ENCODE measurements at places on chromosomes 12 and 14.

DNA sequence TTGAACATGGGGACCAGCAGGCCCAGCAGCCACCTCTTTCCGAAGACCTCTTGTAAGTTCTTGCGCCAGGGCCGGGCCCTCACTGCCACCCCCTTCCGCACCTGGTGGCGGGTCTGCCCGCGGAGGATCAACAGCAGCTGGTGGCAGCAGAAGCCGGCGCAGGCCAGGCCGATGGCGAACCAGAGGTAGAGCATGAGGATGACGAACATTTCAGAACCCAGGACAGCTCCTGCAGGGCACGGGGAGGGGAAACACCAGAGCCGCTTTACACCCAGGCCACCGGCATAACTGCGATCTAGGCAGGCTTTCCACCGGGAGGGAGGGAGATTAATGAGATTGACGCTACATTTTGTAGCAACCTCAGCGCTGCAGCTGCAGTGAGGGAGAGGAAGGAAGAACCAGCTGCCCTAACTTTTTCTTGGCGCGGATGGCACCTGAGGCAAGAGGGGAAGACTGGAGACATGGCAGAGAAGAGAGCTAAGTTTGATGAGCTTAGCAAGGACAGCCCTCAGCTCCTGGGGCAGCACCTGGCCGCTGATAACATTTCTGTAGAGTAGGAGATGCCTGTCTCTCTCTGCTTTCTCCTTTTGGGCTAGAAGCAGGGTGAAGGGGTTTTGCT is 7.8 kb downstream of the ZDHHC22 start:
- no peak for DNase-seq

DNA sequence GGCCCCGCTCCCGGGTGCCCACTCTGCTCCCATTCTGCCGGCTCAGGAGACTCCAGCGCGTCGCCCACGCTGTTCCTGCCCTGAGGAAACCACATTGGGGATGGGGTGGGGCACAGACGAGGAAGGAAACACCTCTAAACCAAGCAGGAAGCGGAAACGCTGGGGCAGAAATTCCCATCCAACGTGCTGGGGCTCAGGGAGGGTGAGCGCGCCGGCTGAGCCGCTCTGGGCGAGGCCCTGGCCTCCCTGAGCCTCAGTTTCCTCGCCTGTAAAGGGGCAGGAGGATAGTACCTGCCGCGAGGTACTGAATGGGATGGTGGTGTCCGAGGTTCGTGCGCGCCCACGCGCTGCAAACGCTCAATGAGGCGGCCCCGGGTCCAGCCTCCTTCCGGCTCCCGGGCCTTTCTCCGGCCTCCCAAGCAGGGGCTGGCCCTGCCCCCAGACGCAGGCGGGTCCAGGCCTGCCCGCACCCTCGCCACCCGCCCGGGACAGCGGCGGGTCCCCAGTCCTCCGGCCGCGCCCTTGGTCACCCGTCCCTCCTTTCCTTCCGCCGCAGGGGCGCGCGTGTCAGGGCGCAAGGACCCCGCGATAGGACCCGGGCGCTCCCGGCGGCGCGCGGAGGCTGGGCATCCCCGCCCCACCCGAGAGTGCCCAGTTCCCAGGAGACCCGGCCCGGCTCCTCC is 673 bp downstream of the BEGAIN start:
- no peak for DNase-seq

- no peak for DNase-seq
Measured at GRCh38 chr14:65738339-65738738, 325.8 kb downstream of the FUT8 start.

DNA sequence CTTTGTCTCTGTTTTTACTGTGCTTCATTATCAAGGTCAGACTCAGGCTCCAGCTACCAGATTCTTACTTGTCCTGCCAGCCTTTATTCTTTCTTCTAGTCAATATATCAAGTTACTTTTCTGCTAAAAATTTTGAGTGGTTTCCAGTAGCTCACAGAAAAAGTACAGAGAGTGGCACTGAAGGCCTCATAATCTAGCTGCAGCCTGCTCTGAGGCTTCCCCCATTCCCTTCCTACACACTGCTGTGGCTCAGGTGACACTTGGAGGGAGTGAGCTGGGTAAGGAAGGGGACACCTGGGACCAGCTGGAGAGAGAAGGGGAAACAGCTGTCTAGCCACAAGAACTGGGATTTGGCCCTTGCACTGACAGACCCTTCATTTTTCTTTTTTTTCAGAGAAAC is 25.4 kb downstream of the TTC6 start:
- DNase-seq: no peak

DNA sequence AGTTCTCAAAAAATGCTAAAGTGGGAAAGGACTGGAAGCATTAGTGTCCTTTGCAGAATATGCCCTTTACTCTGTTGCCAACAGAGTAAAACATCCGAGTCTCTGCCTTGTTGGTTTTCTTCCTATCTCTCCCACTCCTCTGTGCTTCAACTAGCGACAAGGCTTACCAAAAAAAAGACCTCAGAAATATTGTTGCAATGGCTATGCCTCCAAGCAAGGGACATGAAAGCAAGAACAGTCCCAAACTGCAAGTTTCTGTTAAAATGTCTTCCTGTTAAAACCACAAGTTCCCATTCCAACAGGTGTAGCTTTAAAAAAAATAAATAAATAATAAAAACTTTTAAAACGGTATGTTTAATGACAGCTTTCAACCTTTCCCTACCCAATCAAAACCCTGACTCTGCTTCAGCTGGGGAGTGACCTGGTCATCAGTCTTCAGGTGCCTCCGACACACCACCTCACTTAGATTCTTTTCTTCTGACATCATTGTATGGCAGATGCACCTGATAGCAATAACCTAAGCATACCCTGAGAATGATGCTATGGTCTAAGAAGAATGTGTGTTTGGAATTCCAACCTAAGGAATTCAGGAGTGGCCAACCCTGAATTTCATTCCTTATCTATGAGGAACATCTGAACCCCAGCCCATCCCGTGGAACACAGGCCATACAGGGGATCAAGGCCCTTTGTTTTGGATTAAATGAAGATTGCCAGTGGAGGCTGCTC is 81.0 kb downstream of the RPS29 start:
- no peak for DNase-seq

- DNase-seq: no peak
Measured at GRCh38 chr12:2751230-2751629, 43.5 kb upstream of the FKBP4 start.

DNA sequence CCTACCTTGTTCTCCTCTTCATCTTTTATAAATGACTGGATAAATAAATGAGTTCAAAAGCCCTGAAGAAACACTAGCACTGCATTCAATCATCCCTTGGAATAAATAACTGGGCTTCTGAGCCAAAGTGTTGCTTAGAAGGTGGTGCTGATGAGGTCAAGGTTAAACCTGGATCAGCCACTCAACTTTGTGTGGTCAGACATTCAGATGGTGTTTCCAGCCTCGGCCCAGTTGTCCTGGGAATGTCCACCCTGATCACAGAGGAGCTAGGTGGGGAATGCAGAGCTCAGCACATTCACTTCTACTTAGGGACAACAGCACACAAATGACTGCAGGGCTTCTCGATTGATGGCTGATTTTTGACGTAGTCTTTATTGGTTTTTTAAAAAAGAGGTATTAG is 88.7 kb downstream of the SLC8A3 start:
- no peak for DNase-seq

- no peak for DNase-seq
Measured at GRCh38 chr12:41531147-41531829, 343.2 kb downstream of the PDZRN4 start.

- DNase-seq: no peak
Measured at GRCh38 chr12:12613344-12613743, 1.7 kb downstream of the CREBL2 start.

DNA sequence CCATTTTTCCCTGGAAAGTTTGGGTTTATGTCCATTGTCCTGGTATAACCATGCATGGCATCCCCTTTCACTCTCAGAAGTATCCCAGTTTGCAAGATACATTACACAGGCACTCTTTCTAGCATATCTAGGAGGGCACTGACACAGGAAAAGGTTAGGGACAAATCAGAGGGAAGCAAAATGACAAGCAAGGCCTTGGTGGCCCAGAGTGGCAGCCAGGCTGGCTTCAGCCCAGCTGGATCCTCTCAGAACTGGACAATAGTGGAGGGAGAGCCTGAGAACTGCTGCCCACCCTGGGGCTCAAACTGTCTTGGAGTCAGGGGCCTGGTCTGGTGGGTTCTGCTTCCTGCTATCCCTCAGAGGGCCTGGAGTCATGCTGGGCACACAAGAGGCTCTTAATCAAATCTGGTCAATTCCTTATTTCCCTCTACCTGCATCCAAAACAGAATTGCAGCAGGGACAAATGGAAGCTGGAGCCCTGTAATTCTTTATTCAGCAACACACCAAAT is 2.6 kb downstream of the VDR start:
- DNase-seq: no peak

DNA sequence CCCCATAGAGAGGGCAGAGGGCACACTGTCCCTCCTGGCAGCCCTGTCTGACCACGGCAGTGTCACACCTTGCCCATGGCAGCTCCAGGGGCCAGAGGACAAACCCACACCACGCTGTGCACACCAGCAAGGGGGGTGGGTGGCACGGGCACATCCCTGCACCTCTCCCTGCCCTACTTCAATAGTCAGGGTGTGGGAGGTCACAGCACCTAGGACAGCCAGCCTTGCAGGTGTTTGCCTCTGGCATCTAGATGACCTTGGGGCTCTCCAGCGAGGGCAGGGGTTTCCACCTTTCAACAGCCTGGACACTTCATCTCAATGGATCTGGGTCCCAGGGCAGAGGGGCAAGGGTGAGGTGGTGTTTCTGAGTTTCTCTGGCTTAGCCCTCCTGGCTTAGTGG is 69.2 kb downstream of the LGMN start:
- no peak for DNase-seq

All from SHP77 treated with DMSO at 0.1 percent for 48 hours (cell line).